Stimulated activated CD4-positive, alpha-beta T cell treated with anti-CD3 and anti-CD28 coated beads, Interleukin-4, amount 100 ng/mL, for 48 hours (primary cell): ENCODE measurements at places on chromosomes 3 and 15.

DNA sequence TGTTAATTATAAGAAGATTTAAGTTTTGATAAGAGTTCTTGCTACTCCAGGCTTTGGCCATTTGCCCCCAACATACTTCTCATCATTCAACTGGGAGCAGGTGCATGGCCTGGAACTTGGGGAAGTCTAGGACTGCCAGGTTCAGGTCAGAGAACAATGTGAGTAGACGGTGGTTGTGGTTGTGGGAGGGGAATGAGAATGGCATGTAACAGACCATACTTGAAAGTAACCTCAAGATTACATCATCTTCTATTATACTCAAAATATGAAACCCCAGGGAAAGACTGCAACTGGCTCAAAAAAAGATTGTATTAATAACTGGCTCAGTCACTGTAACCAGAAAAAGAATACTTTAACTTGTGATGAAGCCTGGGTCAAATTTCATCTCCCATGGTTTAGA is 364.9 kb upstream of the DPPA4 start:
- no peak for DNase-seq

GRCh38 chr15:69551391-69552056 is 98.9 kb downstream of the RPLP1 start:
- no peak for DNase-seq

- DNase-seq: no peak
Measured at GRCh38 chr3:160180581-160181216, 44.5 kb upstream of the C3orf80 start.

GRCh38 chr3:154274348-154274747 is 49.9 kb downstream of the DHX36 start:
- DNase-seq: no peak

DNA sequence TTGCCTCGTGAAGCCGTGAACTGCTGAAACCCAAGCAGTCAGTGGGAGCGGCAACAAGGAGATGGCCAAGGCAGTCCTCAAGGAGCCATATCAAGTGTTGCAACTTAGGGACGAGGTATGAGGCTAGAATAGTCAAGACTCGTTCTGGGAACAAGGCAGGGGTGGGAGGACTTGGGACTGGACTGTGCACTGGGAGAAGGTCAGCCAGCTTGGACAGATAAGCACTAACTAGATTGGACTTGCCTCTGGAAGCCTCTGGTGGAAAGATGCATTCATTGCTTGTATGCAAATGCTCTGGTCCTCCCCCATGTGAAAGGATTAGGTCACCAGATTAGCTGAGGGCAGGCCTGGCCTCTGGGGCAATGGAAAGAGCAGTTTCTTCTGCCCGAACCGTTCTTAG is 123.3 kb upstream of the CTNNB1 start:
- no peak for DNase-seq

GRCh38 chr15:73353734-73354133 is 15.0 kb downstream of the HCN4 start:
- DNase-seq: no peak

- DNase-seq: no peak
Measured at GRCh38 chr3:39910135-39910534, 100.7 kb downstream of the MYRIP start.

DNA sequence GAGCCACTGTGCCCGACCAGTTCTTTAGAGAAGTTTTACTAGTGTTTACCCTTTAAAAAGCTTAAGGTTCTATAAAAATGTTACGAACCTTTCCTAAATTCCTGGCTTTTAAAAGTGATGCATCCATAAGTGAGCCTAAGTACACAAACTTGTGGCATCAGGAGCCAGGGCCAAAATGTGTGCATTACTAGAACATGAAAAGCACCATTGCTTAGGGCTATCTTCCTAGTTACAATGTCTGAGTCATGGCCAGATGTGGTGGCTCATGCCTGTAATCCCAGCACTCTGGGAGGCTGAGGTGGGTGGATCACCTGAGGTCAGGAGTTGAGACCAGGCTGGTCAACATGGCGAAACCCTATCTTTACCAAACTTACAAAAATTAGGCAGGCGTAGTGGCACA is 39.9 kb downstream of the LEO1 start:
- DNase-seq: no peak
